ENCODE measurements at places on chromosomes 3 and 15. TPM values are rescaled to one million over a fixed set of nuclear protein-coding genes. Genes with fewer than 3 reads are reported as not detected.

FEZF2 gene
- total RNA-seq = not detected

STRIT1 gene
- 0.35 TPM for total RNA-seq

DPPA4 gene
- total RNA-seq = not detected

TEX9 gene
- 1.6 TPM for total RNA-seq

GOLIM4 gene
- total RNA-seq = 73.7 TPM

KBTBD13 gene
- total RNA-seq = 3.2 TPM

PLAAT1 gene
- total RNA-seq = 10.0 TPM

SLC12A8 gene
- total RNA-seq = 1.1 TPM

DNA sequence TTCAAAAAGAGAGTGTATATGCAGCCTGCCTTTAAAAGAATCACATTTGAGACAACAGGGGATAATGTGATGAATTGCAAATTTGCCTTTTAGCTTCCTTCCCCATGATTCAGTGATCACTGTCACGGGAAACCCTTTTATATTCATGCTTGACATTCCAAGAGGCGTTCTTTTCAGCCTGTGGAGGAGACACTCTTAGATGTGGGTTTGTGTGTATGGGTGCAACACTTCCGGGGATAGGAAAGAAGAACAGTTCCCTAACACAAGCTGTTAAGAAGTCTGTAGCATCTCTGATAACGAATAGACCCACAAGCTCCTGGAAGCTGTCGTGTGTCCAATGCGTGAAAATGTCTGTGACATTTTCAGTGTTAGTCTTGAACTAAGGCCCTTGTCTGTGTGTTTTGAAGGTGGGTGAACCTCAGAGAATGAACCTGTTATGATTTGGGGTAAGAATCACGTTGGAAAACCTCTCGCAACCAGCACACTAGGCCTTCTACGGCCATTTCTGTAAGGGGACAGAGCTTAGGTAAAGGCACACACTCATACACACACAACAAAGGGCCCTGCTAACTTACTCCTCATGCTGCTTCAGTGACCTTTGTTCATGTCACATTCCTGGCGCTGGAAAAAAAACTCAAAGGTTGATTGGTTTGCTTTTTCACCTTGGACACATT is 229.2 kb upstream of the ST8SIA2 start:
- DNase-seq = no peak

DNA sequence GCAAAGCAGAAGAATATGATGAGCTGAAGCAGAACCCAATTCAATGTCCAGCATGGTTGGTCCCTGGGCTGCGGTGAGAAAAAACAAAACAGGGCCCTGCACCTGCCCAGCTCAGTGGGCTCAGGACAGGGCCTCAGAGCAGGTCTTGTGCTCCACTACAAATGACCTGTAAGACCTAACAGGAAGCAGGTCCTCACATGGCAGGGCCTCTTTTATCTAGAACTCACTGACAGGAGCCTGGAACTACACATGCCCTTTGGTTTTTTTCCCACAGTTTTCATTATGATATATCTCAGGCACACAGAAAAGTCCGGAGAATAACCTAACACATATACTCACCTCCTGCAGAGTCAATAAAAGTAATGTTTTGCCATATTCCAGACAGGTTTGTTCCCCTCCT is 38.4 kb downstream of the CCDC12 start:
- no peak for DNase-seq

GRCh38 chr15:96052572-96053030 is 277.9 kb upstream of the NR2F2 start:
- DNase-seq = no peak

GRCh38 chr3:138234401-138235179 is 47.5 kb downstream of the ARMC8 start:
- no peak for DNase-seq

DNA sequence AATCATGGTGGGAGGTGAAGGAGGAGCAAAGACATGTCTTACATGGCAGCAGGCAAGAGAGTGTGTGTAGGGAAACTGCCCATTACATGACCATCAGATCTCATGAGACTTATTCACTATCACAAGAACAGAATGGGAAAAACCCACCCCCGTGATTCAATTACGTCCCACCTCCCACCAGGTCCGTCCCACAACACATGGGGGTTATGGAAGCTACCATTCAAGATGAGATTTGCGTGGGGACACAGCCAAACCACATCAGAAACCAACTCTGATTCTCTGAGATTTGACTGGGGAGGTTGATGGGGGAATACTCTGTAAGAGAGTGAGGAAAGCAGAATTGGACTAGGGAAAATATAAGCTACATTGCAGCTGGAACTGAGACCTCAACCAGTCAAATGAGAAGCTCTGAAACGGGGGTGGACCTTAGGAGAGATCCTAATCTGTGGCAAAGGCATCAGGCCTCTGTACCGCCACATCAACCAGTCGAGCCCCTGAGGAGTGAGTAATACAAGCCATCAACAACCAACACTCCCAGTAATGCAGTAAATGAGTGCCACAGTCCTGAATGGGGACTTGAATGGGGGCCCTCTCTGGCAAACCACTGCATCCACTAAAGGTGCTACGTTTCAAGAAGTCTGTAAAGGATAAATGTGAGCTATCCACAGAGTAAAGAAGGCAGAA is 207.9 kb upstream of the GADL1 start:
- no peak for DNase-seq

GRCh38 chr3:7506606-7507180 is 645.8 kb downstream of the GRM7 start:
- DNase-seq = no peak

DNA sequence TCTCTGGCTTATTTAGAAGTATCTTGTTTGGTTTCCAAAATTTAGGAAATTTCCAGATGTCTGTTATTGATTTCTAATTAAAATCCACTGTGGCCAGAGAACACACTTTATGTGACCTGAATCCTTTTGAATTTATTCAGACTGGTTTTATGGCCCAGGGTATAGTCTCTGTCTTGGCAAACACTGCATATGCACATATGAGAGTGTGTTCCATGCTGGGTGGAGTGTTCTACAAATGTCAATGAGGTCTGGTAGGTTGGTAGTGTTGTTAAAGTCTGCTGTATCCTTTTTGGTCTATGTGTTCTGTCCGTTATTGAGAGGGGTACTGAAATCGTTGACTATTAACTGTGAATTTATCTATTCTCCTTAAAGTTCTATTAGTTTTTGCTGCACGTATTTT is 30.2 kb downstream of the PGPEP1L start:
- no peak for DNase-seq

GRCh38 chr3:31695280-31696008 is 162.7 kb downstream of the STT3B start:
- no peak for DNase-seq

DNA sequence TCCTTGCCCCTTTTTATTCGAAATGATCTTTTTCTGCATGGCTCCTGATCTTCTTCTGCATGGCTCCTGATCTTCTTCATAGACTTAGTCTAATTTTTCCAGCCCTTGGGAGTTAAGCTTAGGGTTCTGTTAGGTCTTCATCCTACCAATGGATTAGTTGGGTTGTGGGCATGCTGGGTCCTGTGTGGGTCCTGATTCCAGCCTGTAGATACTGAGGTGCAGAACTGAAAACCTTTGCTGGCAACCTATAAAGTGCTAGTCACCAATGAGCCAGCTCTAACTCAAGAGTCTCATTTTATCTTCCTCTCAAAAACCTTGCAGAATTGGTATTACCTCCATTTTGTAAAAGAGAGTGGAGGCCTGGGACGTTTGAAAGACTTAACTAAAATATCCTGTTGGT is 229.2 kb downstream of the CLSTN2 start:
- no peak for DNase-seq

DNA sequence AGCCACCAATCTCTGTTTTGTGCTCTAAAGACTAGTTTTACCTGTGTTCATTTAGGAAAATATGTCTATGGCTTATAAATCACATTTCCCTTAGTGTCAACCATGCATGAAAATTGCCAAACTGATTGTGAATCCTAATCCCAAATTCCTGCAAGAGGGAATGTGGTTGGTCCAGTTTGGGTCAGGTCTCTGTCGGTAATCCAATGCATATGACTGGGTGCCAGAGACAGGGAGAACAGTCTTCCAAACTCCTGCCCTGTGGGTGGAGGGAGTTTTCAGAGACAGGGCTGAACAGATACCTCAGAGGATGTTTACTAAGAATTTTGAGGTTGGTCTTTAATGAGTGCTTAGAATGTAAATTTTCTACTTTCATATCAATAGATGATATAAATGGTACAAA is 300.5 kb upstream of the ARL6 start:
- DNase-seq = no peak

DNA sequence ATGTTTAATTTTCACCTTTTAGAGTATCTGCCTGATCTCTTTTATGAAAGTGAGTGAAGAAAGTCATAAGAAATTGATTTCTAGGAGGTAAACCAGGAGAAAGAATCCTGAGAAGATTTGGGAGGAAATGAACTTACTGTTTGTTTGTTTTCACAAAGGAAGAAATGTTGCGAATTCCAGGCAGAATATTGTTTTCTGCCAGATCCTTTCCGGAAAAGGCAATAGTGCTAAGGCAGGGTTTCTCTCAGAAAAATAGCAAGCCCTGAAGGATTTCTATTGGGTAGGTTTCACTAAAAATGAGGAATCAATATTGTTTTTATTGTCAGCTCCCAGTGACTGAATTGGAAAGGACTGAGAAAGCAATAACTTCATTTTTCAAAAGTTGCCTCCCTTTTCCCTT is 85.7 kb upstream of the TGFBR2 start:
- DNase-seq = no peak

- DNase-seq = no peak
Observed at GRCh38 chr3:88773766-88774165, 333.7 kb upstream of the EPHA3 start.

DNA sequence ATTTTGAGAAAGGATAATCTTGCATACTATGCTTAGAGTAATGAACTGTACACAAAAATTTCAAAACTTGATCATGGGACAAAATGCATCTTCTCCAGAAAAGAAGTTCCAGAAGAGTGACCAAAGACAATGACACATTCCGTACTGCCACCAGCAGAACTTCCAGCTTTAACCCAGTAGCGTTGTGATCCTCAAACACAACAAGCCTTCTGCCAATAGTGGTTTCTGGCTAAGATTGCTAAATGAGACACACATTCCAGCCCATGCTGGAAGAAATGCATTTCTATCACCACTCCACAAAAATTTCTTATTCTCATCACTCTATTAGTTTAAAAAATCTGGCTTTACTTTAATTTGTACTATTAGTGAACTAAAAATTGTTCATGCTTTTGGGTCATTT is 334.9 kb downstream of the TBC1D5 start:
- DNase-seq = no peak

DNA sequence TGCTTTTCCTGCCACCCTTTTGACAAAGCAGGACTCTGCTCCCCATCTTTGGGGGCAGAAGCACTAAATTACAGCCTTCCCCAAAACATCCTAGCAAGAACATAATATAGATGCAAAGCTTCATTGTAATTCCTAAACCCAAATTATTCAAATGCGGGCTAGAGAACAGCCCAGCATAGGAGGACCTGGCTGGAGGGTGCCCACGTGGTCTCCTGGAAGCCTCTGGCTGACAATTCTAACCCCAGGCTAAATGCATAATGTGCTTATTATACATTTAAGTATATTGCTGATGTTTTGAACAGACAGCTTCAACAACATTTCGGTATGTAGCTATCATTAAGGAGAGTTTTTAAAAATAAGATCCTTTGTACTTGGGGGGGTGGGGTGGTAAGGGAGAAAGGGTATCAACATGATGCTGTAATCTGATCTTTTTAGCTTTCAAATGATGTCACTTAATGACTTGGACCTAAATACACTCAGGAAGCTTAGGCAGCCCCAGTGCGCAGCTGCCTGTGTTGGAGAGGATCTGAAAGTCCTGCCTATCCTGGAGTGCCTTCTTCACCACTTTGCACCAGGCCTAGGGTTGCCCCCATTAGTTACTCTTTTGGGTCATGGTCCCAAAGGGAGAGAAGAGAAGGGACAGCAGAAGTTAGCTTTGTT is 57.2 kb upstream of the USP3 start:
- no peak for DNase-seq

DNA sequence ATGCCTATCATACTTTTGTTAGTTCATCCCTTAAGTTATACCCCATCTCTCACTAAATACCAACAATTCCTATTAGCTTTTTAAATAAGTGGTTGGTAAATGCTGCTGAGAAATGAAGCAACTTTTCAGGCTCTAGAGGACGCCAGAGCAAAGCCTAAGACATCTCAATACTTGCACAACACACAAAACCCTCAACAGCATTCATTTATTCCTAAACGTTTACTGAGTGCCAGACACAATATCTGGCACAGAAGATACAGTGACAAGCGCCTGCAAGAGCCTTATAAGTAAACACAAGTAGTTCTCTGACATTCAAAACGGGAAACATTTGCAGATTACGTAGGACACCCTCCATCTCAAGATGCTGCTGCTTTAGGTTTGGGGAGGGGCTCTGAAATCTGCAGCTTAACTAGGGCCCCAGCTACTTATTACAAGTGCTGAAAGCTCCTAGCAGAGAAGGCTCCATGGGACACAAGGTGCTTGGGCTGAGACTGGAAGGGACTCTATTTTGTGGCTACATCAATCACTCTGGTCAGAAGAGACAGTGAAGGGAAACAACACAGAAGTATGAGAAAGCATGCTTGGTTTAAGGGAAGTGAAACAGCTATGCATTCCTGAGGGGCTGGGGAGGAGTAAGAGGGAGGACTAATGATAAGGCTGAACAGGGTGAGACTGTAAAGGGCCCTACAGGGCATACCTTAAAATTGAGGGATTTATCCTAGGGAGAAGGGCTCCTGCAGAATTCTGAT is 311.3 kb downstream of the PLCL2 start:
- no peak for DNase-seq

DNA sequence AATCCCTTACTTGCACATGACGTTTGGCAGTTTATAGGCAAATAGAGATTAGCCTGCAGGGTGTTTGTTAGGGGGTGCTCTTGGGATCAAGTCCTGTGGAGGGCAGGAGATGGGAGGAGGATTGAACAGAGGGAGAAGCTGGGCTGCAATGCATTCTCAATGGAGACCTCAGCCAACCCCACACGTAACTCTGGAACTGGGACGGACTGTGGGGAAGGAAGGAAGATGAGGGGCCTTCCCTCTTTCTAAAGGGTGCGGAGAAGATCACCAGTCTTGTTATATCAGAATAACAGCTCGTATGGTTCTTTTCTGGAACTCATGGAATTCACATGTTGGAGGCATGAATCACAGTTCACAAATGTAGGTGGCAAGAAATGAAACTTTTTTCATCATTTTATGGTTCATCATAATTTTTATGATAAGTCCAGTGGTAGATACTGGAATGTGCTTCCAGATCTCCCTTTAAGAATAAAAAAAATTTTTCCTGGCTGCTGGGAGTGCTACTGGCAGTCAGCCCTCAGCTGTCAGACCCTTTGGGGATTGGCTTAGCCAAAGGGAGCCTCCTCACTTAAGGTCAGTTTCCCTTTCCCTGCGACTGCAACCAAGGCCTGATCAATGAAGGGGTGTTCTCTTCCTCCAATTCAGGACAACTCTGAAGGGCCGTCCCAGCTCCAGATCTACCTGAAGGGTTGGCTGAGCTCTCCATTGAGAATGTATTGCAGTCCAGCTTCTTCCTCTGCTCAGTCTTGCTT is 20.5 kb upstream of the LYZL4 start:
- DNase-seq = no peak
